Anterior cingulate cortex (tissue), 58 donors: ENCODE measurements at places on chromosomes 12 and 14.
A peak's percentile ranks its signal among the peaks of the same experiment; 100 is the strongest.

GRCh38 chr12:107670999-107671643, 14.5 kb upstream of the PWP1 start:
- DNase-seq, result no peak

GRCh38 chr14:56341766-56342493, 223.7 kb downstream of the PELI2 start:
- no peak for DNase-seq

GRCh38 chr12:72271451-72272090, 599 bp upstream of the TRHDE start:
- DNase-seq, result peak; percentile 26

- DNase-seq, result no peak
Measured at GRCh38 chr12:28574746-28575592, 384.7 kb downstream of the CCDC91 start.

DNA sequence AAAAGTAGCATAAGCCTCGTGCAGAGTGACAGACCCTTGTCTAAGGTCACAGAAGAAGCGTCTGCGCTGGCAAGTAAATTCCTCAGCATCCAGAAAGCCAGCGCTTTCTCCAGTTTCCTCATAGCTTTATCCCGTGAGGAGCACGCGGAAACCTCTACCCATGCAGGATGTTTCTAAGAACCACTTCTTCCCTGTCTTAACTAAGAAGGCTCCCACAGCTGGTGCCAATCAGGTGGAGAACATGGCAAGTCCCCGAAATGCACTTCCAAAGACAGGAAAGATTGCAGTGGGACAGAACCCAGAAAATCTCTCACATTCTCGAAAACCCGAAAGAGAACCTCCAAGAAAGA, 968 bp upstream of the ARID4A start:
- no peak for DNase-seq

DNA sequence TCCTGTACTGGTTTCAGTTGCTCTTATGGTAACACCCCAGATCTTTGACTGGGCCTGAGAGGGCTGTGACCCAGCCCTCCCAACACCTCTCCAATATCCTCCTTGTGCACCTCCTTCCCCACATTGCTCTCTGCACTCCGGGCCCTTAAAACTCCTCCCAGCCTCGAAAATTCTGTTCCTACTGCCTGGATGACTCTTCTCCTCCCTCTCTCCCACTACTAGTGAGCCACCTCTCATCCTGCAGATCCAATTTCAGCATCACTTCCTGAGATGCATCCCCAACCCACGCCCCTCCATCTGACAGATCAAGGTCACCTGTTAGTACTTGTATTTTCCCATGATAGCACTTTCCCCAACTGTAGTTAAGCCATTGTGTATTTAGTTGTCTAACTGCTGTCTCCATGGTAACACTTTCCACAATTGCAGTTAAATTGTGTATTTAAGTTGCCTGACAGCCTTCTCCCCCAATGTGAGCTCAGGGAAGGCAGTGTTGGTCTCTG, 11.5 kb upstream of the NT5DC3 start:
- no peak for DNase-seq

GRCh38 chr12:11756022-11756421, 106.5 kb downstream of the ETV6 start:
- no peak for DNase-seq

DNA sequence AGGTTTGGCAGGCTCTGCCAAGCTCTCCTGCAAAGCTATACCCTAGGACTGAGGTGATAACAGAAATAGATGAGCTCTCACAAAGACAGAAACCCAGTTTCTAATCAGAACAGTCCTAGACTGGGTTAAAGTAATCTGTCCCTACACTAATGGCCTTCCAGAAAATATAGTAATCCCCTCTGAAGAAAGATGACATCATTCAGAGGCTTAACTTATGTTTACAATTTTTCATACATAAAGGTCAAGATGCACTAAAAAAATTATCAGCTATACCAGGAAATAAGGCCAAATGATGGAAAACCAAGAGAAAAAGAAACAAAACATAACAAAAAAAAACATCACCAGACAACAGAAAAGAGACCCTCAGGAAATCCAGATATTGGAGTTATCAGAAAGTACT, 4.9 kb upstream of the WASHC4 start:
- DNase-seq, result no peak

DNA sequence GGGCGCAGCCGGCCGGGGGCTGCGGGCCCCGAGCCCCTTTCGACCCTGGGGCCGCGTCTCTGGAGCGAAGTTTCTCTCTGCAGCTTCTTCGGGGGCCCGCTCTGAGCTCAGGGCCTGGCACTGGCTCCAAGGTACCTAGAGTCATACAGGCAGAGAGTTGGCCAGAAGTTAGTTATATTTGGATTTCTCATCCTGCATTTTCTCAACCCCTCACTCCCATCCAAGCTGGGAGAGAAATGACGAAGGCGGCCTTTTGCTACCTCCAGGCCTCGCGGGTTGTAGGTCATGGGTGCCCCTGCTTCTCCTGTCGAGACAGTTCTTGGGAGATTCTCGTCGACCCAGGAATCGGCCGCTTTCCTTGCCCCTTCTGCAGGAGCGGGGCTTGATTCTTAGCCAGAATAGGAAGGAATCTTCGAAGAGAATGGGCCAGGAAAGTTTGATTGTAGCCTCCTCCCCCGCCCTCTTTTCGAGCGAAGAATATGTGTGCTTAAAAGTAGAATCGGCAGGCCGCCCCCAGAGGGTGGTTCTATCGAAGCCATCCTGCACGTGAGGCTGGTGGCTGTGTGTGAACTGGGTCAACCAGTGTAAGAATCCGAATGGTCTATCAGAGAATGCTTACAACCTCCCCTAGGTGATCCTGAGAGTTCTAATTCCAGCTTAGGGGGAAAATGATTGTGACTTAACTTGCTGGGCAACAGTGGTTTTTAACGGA, 785 bp downstream of the MLEC start:
- DNase-seq, result no peak

- DNase-seq, result no peak
Measured at GRCh38 chr12:128938886-128939285, 85.6 kb downstream of the GLT1D1 start.

- no peak for DNase-seq
Measured at GRCh38 chr12:88361493-88361892, 218.8 kb downstream of the KITLG start.

DNA sequence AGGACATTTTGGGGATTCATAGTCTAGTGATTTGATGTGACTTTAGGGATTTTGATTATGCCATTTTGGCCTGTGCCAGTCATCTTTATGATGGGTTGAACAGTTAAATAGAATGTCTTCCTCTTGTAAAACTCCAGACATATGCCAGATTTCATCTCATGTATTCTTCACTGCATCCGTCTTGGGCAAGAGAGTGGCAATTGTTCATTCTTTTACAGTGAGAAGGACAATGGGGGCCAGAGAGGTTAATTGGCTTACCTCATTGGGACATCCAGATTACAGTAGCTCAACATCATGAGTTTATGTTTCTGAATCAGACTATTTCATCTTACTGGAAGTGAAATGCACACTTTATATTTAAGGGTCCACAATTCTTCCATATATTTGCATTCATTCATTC, 108.2 kb upstream of the SLC38A2 start:
- no peak for DNase-seq

DNA sequence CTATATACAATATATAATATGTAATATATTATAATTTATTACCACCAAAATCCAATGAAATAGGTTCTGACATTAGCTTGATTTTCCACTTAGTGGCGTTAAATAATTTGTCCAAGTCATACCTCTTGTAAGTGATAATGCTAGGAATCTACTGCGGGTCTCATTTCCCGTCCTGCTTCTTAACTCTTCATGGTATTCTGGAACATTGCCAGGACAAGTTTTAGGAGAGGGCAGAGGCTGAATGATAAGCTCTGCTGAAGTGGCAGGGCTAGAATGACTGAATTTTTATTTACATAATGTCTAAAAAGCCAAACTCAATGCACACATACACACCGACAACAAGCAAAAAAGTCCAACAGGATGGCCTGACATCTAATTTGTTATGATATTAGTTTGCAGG, 70.4 kb upstream of the PTPRQ start:
- DNase-seq, result no peak

DNA sequence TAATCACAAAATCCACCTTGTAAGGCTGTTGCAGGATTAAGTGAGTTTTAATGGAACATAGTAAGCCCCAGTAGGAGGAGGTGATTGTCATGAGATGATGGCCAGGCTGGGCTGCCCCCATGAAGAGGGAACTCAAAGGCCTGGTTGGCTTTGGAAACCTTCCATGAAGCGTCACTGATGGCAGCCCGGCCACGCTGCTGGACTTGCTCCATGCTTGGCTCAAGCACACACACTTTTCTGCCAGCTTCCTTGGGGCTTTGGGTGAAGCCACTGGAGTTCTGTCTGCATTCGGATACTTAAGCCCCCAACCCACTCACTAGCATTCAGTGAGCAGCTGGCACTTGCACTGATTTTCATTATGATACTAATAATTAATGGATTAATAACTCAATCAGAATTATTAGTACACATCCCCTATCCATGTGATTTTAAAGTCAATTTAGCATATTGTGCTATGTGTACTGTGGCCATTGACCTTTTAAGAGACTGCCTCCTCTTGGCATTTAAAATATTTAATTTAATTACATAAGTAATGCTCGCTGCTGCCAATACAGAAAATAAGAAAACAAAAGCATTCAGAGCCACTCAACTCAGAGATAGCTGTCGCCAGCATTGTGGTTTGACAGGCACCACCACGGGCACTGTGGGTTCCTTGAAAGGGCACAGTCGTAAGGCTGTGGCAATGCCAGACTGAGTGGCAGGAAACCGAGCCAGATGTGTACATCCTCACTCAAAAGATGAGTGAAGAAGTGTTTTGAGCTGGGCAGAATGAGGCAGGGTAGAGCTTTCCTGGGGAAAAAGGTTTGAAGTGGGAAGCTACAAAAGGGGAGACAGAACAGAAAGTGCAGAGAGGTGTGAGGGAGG, 15.9 kb downstream of the KRT85 start:
- no peak for DNase-seq

- no peak for DNase-seq
Measured at GRCh38 chr12:25322918-25323531, 72.3 kb upstream of the KRAS start.
